ENCODE measurements at places on chromosomes 7 and 10.

GRCh38 chr7:128200376-128200775 is 40.7 kb upstream of the LEP start:
- no peak for DNase-seq

GRCh38 chr7:51127618-51127904 is 189.0 kb downstream of the COBL start:
- no peak for DNase-seq

- no peak for DNase-seq
These were observed 554.3 kb downstream of the GRM8 start for GRCh38 chr7:126698446-126698845.

DNA sequence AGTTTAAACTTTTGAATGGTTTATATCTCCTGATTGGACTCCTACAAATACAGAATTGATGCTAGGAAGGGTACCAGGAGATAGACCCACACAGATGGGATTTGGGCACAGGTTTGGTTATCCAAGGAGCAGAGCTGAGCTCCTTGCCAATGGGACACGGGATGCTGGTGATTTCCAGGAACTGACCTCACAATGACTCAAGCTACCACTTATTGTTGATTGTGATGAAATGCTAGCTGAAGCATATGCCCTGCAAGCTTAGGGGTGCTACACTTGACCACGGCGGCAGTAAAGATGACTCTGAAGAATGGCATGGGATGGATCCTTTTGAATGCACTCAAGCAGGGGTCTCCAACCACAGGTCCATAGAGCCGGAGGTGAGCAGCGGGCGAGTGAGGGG is 45.5 kb upstream of the VKORC1L1 start:
- DNase-seq = no peak

DNA sequence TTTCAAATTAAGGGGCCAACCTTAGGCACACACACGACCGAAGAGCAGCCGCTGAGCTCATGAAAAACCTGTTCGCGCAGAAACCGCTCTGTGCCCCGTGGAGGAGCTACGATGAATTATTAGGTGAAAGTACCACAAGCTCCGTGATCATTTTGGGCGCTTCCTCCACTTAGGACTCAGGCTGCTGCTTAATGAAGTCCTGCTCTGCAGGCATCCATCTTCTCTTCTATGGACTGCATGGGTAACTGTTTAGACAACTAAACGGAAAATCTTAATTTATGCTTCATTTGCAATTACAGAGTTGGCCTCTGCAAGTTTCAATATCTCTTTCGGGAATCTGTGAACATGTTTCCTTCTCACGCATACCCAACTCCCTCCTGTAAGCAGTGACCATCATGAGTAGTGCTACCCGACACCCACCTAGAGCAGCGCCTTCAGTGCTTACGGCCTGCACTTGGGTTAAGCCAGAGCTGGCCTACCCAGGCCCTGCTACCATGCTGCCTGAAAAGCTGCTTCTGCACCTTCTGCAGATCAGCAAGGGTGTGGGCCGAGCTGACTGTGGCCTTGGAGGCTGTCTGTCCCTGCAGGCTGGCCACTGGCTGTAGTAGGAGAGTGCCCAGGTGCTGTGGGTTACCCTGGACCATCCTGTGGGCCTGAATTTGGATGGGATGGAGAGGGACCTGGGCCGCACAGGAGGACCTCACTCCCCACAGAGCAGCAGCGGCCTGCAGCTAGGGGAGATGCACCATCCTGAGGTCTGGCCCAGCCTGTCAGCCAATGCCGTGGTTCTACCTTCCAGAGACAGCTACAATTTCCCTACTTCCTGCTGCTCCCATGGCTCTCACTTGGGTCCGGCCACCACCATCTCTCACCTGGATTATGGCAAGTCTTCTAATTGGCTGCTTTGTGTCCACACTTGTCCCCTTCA is 36.0 kb downstream of the GNA12 start:
- DNase-seq = no peak

- no peak for DNase-seq
These were observed 111.1 kb downstream of the CPED1 start for GRCh38 chr7:121099572-121099971.

DNA sequence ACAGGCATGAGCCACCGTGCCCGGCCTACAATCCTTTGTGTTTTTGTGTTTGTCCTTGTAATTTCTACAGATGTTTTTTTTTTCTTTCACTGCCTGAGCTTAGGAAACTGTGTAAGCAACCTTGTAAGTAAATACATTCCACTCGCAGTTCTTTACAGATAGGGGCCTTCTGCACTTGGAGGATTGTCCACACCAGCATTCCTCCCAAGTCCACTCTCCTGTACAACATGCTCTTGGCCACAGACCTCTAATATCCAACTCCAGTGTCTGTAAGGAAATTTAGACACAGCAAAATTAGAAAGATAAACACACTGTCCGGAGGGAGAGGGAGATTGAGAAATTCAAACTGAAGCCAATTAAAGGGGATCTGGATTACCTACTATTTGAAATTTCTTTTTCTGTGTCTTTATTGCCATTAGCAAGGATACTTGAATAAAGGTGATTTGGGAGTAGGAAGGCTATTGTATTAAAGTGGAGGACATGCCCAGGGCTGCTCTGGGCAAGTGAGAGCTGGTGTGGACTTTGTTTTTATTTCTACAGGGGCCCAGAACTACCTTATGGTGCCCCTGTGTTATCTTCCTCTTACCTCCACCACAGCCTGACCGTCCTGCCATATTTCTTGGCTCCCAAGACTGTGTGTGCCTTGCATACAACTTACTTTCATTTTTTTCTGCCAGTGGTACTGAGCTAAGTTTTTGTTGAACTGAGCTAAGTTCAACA is 9.7 kb downstream of the MXI1 start:
- DNase-seq = no peak

GRCh38 chr10:107924458-107924857 is 760.0 kb upstream of the SORCS1 start:
- no peak for DNase-seq

DNA sequence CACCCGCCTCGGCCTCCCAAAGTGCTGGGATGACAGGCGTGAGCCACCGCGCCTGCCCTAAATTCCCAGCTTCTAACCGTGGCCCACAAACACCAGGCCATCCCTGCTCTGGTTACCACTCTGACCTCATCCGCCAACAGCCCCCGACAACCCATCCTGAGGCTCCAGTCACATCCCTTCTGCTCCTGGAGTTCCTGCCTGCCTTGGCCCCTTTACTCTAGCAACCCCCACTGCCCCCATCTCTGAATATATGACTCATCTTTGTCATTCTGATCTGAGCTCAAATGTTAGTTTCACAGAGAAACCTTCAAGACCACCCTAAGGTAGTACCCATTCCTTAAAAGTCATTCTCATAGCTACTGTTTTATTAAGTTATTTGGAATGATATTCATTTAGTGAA is 26.6 kb downstream of the RHEB start:
- no peak for DNase-seq

GRCh38 chr10:118255355-118255754 is 86.8 kb downstream of the FAM204A start:
- no peak for DNase-seq

DNA sequence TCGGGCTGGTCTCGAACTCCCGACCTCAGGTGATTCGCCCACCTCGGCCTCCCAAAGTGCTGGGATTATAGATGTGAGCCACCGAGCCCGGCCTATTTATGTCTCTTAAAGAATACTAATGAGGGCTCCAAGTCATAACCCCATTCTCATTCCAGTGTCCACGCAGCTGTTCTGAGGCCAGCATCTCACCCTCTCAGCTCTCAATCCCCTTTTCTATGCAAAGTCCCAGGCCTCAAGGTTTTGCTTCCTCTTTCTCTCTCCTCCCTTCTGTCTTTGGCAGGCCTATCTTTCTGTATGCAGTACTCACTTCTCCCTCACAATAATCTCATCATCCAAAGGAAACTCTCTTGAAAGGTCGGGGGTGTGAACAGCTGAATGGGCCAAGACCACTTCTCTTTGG is 28.0 kb upstream of the VSIR start:
- no peak for DNase-seq

DNA sequence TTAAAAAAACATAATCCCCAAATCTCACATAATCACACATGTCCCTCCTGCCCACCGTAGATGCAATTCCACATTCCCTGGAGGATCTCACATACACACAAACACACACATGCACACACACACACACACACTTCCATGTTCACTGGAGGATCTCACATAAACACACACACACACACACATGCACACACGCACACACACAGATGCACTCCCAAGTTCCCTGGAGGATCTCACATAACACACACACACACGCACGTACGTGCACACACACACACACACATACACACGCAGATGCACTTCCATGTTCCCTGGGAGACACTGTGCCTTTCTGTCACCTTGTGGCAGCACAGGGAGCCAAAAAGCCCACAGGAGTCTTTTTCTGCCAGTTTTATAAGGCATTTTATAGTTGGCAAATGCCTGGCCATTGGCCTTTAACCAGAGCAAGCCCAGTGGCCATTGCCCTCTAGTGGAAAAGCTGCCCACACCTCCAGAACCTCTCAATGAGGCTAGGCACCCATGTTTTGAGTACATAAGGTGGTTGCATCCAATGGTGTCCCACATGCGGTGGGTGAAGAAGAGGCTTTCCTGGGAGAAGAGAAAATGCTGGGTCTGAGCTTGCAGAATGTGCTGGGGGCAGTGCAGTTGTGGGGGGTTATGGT is 115.4 kb upstream of the ACBD5 start:
- DNase-seq = no peak

DNA sequence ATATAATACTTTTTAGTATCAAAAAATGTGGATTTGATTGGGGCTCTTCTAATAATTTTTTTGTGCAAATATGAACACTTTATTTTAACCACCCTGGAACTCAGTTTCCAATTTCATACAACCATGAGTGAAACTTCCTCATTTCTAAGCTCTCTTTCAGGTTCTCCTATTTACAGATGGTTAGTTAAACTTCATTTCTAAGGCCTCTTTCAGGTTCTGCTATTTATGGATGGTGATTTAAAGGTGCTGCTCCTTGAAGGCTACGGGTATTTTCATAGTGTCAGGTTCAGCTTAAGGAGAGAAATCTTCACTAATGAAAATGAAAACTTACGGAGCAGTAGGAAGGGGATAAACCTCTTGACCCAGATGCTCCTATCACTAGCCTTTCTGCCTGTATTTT is 568.3 kb downstream of the KIF20B start:
- DNase-seq = no peak

- no peak for DNase-seq
These were observed 7.6 kb upstream of the SLC26A3 start for GRCh38 chr7:107810626-107811025.
